ENCODE measurements at places on chromosomes 12 and 14.
A peak's percentile ranks its signal among the peaks of the same experiment; 100 is the strongest.

- DNase-seq = no peak
These were observed 2.2 kb upstream of the OAS1 start for GRCh38 chr12:112904571-112904970.

DNA sequence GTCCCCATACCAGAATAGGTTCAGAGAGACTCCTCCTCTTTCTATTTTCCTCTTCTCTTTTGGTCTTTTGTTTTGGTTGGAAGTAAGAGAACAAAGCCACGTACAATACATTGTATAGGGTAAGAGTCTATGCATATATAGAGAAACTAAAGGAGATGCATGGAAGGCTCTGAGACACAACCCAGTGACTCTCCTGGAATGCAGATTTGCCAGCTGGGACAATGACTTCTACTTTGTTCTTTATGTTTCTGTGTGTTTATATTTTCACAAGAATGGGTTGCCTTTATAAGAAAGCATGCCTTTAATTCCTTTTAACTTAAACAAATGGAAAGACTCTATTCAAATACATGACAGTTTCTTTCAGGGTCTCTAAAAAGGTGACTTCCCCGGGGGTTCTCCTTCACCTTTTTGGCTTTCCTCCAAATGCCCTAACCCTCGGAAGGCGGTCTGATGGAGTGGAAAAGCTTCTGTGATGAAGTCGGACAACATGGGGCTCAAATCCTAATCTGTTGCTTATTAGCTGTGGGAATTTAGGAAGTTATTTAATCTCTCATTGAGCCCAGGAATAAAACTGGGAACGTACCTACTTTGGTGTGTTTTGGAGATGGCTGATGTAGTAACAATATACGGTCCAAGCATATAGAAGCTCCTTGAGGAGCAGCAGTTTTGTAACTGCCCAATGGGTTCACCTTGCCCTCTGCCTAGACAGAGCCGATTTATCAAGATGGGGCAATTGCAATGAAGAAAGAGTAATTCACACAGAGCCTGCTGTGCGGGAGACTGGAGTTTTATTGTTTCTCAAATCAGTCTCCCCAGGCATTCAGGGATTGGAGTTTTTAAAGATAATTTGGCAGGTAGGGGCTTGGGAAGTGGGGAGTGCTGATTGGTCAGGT lies 9.1 kb upstream of the SERPINA1 start:
- DNase-seq = no peak

DNA sequence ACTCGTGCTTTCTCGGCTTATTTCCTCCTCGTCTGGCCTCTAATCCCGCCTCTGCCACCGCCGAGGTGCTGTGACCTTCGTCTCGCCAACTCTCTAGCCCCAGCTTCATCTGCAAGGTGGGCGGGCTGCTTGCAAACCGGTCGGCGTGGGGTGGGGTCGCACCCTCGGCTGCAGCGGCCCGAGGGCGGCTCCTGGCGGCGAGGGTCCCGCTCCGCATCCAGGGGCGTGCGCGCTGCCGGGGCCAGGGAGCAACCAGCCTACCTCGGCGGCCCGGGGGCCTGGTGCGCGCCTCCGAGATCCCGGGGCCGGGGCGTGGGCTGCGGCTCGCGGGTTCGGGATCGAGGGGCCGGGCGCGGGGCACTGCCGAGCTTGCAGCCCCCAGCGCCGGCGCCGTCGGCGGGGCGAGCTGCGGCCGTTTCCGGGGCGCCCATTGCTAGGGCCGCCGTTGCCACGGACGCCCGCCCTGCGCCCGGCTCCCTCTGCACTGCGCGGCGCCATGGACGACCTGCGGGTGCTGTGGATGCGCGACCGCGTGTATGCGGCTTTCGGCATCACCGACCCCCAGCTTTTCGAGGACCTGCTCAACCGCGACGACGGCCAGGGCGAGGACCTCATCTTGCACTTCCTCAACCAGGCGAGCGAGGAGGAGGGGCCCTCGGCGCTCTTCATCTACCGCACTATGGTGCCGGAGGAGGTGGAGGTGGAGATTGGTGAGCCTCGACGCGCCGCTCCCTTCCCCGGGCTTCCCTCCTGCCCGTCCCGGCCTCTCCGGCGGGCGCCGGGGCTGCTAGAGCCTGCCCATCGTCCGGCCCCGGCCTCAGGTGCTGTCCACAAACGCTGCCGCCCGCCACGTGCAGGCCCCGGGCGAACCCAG lies at the start of gene DNAH10:
Gene DNAH10 (plus strand): TSS at position 461 of the 874 bp plus-strand sequence. CDS start 36 bp downstream, at position 497.
- no peak for DNase-seq

DNA sequence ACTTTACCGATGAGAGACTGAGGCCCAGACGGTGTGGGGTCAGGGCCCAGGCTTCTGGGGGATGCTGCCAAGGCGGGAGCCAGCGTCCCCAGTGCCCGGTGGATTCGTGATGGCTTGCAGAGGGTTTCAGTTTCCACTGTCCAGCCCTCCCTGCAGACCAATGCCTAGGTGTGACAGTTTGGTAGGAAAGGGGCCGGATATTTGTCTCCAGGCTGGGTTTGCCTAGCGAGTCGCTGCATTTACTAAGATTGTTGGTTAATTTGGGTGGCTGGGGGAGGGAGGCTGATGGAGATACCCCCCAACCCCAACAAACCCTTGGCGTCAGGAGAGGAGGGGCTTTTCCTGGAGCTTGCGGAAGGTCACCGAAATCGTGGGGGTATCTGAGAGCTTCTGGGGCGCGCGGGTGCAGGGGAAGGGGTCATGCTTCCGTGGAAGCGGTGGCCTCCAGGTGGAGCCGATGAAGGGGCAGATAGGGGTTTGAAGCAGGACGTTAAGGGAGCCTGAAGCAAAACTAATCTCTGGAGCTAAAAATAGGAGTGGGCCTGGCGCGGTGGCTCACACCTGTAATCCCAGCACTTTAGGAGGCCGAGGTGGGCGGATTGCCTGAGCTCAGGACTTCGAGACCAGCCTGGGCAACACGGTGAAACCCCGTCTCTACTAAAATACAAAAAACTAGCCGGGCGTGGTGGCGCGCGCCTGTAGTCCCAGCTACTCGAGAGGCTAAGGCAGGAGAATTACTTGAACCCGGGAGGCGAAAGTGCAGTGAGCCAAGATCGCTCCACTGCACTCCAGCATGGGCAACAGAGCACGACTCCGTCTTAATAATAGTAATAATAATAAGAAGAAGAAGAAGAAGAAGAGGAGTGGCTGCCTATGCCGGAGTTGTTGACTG lies 1.1 kb upstream of the CDC42BPB start:
- no peak for DNase-seq

GRCh38 chr12:52035190-52035589 lies 16.1 kb upstream of the NR4A1 start:
- DNase-seq = no peak

DNA sequence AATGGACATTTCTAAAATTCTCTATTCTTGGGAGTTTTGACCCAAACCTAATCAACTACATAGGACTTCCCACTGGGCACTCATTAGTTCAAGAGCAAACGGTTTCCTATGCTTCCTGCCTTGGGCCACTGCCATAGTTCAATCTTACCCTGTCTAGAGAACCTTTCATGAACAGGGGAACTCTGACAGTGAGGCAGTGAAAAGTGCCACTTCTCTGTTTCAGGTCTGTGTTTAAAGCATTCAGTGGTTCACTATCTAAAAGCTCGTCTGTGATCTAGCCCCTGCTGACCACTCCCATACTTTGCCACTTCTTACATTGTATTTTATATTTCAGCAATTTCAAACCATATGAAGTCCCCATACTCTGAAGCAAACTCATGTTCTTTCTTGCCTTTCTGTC lies 122.7 kb upstream of the IGF1 start:
- no peak for DNase-seq

- no peak for DNase-seq
These were observed 35.1 kb downstream of the DHX37 start for GRCh38 chr12:124953689-124954405.

GRCh38 chr12:1839956-1840951 lies 19.9 kb downstream of the LRTM2 start:
- no peak for DNase-seq

DNA sequence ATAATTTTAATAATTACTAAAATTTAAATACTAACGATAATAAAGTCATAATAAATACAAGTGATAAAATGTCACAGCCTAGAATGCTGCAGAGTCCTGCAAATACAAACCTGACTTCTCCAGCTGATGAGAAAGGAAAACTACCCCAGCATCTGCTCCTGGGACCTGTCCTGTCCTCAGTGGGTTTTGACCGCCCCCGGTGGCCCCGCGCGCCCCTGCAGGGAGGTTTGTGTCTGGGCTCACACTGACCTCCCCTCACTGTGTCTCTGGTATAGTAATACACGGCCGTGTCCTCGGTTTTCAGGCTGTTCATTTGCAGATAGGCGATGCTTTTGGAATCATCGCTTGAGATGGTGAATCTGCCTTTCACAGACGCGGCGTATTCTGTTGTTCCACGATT lies 1139.4 kb downstream of the TMEM121 start:
- DNase-seq = peak; percentile 2

DNA sequence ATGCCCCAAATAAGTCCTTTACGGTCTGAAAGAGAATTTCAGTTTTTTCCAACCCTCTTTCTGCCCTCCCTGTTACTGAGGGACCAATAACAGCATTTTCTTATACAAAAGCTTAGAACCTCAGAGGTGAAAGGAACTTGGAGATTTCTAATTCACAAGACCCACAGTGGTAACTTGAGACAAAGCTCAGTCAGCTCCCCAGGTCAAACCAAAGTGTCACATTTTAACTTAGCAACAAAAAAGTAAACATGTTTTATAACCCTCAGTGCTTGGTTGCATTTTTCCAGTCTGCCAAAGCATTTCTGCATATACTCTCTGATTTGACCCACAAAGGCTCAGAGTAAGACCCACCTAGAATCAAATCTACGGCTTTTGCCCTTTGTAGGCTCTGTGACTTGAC lies 415.2 kb downstream of the VRK1 start:
- DNase-seq = no peak

DNA sequence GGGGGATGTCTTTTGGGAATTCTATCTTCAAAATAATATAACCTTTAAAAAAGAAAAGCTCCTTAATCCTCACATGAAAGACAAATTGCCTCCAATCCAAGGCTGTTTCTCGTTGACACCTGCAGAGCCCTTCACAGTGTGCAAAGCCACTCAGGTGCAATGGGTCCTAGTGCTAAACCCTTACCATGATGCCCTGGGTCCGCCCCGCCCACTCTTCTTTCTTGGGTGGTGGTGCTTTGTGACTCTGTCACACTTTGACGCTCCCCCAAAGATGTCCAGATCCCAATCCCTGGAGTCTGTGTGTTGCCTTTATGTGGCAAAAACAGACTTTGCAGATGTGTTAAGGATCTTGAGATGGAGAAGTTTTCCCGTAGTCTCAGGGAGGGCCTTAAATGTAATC lies 29.7 kb downstream of the CLMN start:
- DNase-seq = no peak

GRCh38 chr12:71270057-71270456 lies 112.3 kb upstream of the TSPAN8 start:
- DNase-seq = no peak

- DNase-seq = no peak
These were observed 14.2 kb upstream of the BLTP3B start for GRCh38 chr12:100156731-100157426.

- no peak for DNase-seq
These were observed 22.7 kb downstream of the CMKLR1 start for GRCh38 chr12:108316176-108317086.

- no peak for DNase-seq
These were observed 47.3 kb downstream of the WDR20 start for GRCh38 chr14:102187044-102187443.
